ENCODE measurements at places on chromosomes 1 and 21. TPM values are rescaled to one million over a fixed set of nuclear protein-coding genes. Genes with fewer than 3 reads are reported as not detected.

The GSTM5 gene
- total RNA-seq, result 2.6 TPM

The CDC42BPA gene
- total RNA-seq, result 40.5 TPM

DNA sequence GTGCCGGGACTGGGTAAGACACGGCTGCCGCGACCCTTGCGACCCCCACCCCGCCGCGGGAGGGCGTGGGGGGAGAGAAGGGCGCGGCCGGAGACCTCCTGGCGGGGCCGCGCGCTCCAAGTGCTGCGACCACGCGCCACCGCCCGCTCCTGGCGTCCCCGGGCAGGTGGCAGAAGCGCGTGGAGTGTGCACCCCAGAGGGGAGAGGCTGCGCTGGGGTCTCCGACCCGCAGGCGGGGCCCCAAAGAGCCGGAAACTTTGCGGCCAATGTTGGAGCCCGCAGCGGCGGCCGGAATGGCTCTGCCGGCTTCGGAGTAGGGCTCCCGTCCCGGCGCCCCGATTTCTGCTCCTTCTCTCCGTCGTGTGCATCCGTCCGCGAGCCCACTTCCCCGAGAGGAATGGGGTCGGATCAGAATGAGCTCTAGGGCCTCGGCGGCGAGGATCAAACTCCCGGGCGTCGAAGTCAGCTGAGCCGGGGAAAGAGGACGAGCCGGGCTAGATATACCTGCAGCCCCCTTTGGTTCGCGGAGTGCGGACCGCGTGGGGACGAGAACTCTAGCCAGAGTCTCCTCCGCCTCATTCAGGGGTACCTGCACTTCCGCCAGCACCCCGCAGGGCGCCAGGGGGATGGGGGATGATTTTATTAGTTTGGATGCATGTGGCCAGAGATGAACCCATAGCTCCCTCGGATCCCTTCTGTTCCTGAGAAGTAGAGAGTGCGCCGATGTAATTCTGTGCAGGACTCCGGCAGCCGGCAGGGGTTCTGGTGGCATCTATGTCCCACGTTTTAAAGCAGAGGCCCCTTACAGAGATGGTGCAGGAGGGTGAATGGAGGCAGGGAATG is 751 bp downstream of the STUM start:
- DNase-seq, result no peak

The KRTAP26-1 gene
- total RNA-seq, result not detected

GRCh38 chr1:62437273-62437940 is 558 bp downstream of the USP1 start:
- no peak for DNase-seq

GRCh38 chr1:84632137-84632536 is 57.9 kb upstream of the CTBS start:
- DNase-seq, result no peak

DNA sequence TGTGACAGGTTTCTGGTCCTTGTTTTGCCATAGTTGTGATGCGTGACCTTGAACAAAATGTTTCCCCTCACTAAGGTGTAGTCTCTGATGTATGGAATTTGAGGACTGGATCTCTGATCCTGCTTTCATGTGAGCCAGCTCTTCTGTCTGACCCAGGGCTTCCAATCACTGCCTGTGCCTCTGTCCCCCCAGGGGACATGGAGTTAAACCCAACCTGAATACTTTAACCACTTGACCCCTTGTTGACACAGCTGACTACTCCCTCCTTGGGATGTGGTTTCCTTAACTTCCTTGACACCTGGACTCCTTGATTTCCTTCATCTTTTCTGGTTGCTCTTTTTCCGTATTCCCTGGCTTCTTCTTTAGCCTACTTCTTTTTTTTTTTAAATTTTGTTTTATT is 36.0 kb upstream of the SSBP3 start:
- no peak for DNase-seq

GRCh38 chr1:156504821-156505678 is 4.5 kb upstream of the MEF2D start:
- DNase-seq, result peak; percentile 100
